Occipital lobe (tissue), 3 donors: ENCODE measurements at places on chromosomes 11 and 22. TPM values are rescaled to one million over a fixed set of nuclear protein-coding genes. Genes with fewer than 3 reads are reported as not detected.
A peak's percentile ranks its signal among the peaks of the same experiment; 100 is the strongest.

DNA sequence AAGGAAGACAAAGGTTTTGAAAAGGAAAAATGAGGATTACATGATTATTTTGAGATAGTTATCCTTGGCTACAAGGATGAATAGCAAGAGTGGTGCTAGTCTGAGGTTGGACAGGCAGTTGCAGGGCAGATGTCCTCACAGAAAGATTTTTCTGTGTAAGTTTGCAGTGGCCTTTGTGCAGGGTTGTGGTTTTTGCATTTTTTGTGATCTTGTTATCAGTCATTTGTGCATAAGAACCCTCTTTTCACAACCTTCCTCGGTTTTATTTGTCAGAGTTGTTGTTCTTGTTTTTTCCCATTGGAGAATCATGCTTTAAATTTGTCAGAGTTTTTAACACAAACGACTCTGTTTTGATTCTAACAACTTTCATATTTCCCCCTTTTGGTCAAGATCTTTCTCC lies 1.4 kb downstream of the CCDC134 start:
- no peak for DNase-seq

DNA sequence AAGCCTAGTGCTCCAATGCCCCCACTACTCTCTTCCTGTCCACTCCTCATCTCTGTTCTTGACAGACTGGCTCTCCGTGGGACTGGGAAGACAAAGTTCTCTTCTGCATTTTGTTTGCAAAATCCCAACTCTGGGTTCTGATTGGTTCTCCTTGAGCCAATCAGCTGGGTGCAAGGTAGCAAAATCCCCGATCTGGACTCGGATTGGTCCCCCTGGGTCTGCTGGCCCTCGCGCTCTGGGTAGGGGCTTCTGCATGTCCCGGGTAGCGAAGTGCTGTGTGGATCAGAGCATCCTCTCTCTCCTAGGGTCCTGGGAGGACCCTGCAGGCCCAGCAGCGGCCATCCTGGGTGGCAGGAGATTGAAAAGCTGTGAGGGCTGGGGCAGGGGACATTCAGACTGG lies 22.3 kb upstream of the A4GALT start:
- DNase-seq: no peak

CLDN5 gene
- 83.8 TPM for total RNA-seq

DNA sequence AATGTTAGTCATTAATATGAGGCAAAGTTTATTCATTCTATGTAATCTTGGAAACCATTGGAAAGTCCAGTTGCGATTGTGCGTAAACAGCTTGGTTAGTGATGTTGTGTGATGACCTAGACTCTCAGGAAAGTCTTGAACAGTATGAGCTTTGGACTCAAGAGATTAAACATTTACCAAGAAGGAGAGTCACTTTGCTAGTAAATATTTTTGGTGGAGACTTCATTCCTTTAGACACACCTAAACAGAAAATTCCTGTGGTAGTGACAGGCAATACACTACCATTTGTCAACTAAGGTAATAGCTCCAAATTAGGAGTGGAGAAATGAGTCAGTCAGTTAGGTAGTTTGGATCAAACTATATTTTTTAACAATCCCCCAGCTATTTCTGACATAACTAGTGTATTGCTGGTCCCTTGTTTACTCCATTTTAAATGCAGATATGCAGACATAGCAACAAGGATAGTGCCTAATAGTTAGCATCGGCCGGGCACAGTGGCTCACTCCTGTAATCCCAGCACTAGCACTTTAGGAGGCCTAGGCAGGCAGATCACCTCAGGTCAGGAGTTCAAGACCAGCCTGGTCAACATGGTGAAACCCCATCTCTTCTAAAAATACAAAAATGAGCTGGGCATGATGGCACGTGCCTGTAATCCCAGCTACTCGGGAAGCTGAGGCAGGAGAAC lies 89.3 kb downstream of the ARHGAP42 start:
- no peak for DNase-seq

DNA sequence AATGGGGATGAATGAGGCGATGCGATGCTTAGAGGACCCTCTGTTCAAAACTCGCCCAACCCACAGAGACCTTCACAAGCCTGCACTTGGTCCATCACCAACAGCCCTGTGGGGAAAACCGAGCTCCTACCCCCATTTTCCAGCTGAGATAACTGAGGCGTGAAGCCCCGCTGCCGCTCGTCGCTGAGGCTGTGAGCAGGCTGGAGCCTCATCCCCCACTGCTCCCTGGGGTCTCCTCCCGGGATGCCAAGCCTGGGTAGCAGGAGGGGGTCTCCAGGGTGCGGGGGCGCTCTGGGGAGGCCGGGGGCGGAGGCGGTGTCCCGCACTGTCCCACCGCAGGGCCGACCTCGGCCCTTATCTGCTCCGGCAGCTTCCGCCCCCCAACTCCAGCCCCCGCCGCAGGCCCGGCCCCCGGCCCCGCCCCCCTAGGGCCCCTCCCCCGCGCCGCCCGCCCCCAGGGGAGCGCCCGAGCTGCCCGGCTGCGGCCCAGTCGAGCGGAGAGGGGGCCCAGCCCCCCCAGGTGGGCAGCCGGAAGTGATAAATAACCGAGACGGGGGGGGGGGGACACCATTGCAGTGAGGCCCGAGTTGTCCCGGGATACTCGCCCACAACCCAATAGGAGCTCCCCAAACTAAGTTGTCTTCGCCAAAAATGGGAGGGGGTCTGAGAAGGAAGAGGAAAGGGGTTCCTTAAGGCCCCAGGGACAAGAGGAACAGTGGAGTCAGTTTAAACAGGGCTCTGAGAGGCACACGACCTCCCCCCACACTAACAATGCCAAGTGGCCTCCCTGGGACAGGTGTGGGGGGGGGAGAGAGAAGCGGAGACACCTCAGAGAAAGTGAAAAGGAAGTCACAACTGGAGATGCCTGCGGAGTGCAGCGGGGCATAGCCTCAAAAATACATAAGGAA lies 8.3 kb upstream of the SLC39A13 start:
- no peak for DNase-seq

DNA sequence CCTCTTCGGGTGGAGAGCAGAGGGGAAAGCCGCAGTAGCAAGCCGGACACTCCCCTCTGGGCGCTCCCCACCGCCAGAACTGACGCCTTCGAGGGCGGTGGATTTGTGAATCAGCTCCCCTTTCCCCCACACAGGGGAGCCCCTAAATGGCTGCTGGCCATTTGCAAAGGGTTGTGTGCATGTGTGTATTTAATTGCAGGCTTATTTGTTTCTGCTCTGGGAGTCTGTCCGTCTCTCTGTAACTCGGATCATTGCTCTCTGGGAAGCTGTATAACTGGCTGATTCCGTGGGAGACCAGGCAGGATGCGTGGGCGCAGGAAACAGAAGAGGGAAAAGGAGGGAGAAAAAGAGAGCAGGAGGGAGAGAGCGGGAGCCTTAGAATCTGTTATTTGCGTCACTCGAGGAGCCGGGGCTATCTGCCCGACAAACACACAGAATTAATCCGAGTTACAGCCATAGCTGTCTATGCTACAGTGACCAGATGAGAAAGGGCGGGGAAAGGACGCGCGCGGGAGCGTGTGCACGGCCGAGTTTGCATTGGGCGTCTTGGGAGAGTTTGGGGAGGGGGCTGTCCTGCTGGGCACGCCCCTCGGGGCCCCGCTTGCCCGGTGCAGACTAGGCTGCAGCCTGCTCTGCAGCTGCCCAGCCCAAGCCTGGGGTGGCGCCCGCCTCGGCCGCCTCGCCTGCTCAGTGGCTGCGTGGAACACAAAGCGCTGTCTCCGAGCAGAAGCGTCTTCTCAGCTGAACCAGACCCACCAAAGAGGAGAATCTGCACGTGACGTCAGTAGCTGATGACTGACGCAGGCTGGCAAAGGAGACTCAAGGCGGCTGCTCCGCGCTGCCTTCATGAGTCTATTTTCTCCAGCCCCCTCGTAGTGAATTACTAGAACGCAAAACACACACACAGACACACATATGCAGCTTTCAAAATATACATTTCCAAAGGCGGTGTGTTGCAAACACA lies 105.3 kb upstream of the HSD17B12 start:
- peak; percentile 45 for DNase-seq

SPA17 gene
- 5.1 TPM for total RNA-seq

DNA sequence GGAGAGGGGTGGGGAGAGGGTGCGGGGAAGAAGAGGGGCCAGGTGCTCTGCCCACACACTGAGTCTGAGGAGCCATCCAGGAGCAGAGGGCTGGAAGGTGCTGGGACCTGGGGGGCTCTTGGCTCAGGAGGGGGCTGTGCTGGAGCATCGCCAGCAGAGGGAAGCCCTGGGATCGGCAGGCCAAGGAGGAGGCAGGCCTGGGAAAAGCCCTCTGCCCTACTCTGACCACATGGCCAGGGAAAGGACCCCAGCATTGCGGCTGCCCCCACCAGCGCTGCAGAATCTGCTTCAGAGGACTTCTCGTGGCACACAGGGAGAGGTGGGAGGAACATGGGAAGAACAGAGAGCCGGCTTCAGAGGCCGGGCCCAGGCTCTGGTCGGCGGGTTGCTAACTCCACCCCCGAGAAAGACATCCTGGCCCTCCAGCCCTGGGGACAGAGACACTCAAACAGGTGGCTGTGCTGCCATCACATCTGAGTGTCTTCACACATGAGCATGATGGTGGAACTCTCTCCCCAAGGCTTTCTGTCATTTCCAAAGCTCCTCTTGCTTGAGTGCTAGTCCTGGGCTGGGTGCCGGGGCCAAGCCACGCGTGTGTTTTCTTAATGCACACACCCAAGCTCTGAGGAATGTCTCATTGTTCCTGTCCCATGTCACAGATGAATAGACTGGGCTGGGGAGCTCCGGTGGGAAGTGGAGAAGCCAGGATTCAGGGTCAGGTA lies 1378.0 kb downstream of the BRD1 start:
- no peak for DNase-seq

DNA sequence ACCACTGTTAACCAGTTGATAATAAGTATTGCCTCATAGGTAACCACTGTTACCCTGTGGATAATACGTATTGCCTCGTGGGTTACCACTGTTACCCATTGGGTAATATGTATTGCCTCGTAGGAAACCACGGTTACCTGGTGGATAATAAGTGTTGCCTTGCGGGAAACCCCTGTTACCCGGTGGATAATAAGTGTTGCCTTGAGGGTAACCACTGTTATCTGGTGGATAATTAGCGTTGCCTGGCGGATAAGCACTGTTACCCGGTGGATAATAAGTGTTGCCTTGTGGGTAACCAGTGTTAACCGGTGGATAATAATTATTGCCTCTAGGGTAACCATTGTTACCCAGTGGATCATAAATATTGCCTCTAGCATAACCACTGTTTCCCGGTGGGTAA lies 27.3 kb upstream of the NXPE4 start:
- DNase-seq: no peak

SLC25A22 gene
- total RNA-seq: 15.0 TPM

GRCh38 chr11:69512136-69512535 lies 30.7 kb downstream of the LINC01488 start:
- DNase-seq: no peak

DNA sequence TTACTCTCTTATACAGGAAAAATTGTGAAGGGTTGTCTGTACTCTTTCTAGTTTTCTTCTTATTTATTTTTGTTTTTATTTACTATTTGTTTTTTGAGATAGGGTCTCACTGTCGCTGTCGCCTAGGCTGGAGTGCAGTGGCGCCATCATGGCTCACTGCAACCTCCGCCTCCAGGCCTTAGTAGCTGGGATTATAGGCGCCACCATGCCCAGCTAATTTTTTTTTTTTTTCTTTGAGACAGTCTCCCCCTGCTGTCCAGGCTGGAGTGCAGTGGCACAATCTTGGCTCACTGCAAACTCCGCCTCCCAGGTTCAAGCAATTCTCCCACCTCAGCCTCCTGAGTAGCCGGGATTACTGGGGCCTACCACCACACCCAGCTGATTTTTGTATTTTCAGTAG lies 18.4 kb downstream of the CUL5 start:
- no peak for DNase-seq

OR6A2 gene
- 0.47 TPM for total RNA-seq

PRRG4 gene
- total RNA-seq: 0.16 TPM

ROBO4 gene
- total RNA-seq: 3.6 TPM

DNA sequence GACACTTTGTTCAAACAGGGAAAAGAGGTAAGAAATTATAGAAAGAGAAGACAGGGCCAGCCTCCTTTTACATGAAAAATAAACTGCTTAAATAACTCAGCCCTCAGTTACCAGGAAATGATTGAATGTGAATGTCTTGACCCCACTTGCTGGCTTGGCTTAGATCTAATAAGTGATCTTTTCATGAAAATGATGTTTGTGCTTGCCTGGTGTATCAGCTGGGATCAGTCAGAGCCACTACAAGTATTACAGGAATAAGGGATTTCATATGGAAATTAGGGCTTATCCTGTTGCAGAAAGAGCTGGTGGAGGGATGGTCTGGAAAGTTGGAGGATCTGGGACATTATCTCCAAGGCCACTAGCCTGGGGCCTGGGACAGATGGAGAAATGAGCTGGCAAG lies 51.8 kb downstream of the COMMD9 start:
- no peak for DNase-seq

GRCh38 chr11:92692826-92693546 lies 276.5 kb upstream of the MTNR1B start:
- DNase-seq: no peak

DNA sequence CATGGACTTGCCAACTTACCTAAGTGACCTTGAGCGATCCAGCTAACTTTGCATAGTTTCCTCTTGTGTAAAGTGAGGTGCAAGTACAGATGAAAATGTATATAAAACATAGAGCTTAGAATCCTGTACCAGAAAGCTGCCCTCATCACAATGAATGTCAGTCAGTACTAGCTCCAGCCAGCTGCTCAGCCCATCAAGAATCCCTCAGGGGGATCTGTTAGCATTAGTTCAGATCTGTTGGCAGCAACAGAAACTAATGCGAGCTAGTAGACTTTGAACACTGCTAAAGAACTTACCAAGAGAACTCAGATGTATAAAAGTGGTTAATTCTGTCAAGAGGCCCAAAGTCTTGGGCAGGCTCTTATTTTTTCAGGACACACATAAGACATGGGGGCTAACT lies 6.3 kb upstream of the C11orf91 start:
- no peak for DNase-seq

DNA sequence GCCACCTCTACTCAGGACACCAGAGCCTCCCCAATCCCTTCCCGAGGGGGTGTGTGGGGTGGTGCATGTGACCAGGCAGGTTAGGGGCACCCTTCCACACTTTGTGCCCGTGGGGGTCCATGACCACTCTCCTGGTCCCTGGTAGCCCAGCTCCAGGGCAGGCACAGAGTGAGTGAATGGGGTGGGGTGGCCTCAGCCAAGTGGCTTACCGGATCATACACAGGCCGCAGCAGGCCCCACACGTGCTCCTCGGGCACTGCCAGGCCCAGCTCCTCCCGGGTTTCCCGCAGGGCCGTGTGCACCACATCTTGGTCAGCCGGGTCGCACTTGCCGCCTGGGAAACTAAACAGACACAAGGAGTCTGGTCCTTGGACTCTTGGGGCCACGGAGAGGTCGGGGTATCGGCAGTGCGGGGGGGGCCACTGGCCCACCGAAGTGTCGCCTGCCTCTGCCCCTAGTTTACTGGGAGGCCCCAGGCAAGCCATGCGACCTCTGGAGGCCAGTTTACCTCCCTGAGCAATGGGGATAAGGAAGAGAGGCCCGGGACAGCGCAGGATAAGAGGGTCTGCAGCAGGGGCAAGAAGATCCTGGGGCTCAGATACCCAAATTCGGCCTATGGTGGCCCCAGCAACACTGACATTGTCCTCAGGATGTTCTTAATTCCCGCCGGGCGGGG lies 889 bp downstream of the NUDT8 start:
- DNase-seq: no peak
